ENCODE measurements at places on chromosomes 4 and X.

- H3K4me1 ChIP-seq: no peaks in the 10 kb centered on the region
- no peak for DNase-seq
- no peak overlapping the region for H3K4me3 ChIP-seq
- H3K27me3 ChIP-seq: no peaks in the 10 kb centered on the region
- peaks cover 1% of the 10 kb centered on the region for H3K36me3 ChIP-seq
Observed at GRCh38 chr4:70452946-70453345, 19.1 kb upstream of the MUC7 start.

DNA sequence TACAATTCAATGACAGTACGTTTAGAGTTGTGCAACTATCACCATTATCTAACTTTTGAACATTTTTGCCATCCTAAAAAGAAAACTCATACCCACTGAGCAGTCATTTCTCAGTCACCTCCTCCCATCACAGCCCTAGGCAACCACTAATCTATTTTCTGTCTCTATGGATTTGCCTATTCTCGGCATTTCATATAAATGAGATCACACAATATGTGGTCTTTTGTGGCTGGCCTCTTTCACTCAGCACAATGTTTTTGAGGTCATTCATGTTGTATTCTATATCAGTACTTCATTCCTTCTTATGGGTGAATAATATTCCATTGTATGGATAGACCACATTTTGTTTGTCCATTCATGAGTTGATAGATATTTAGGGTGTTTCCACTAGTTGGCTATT lies 103.0 kb downstream of the PPEF1 start:
- H3K4me1 ChIP-seq: no peaks in the 10 kb centered on the region
- no peak overlapping the region for H3K4me3 ChIP-seq
- H3K27me3 ChIP-seq: no peaks in the 10 kb centered on the region
- H3K27ac ChIP-seq: no peak overlapping the region
- no peak for DNase-seq

GRCh38 chr4:55512922-55513571 lies 33.7 kb downstream of the CLOCK start:
- H3K36me3 ChIP-seq: peaks cover 13% of the 10 kb centered on the region
- no peak overlapping the region for H3K27ac ChIP-seq
- no peaks in the 10 kb centered on the region for H3K27me3 ChIP-seq

GRCh38 chr4:146051728-146052391 lies 113.2 kb upstream of the ZNF827 start:
- H3K4me1 ChIP-seq: peaks cover 9% of the 10 kb centered on the region
- peaks cover 5% of the 10 kb centered on the region for H3K27me3 ChIP-seq
- no peak overlapping the region for H3K4me3 ChIP-seq
- no peaks in the 10 kb centered on the region for H3K36me3 ChIP-seq
- no peak overlapping the region for H3K27ac ChIP-seq

DNA sequence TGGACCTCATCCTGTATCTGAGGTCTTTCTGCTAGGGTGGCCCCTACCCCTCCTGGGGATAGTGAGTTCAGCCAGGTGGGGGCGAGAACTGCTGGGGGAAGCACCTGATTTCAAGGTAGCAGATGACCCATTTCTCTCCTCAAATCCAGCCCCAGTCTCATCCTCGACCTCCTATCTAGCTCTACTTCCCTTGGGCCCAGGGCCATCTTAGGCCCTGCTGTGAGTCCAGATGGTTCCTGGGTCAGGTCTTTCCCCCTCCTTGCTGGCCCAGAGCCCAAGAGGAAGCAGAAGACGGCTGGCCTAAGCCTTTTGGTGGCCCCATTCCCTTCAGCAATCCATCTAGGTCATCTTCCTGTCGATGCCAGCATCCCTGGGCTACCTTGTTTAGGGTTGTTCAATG lies 3.3 kb downstream of the CDK16 start:
- H3K4me1 ChIP-seq: peaks cover 28% of the 10 kb centered on the region
- H3K27me3 ChIP-seq: no peaks in the 10 kb centered on the region

- H3K4me1 ChIP-seq: peaks cover 9% of the 10 kb centered on the region
- no peak for DNase-seq
- no peaks in the 10 kb centered on the region for H3K36me3 ChIP-seq
- no peaks in the 10 kb centered on the region for H3K27me3 ChIP-seq
Observed at GRCh38 chrX:55144697-55145096, 55.9 kb downstream of the PAGE2 start.

DNA sequence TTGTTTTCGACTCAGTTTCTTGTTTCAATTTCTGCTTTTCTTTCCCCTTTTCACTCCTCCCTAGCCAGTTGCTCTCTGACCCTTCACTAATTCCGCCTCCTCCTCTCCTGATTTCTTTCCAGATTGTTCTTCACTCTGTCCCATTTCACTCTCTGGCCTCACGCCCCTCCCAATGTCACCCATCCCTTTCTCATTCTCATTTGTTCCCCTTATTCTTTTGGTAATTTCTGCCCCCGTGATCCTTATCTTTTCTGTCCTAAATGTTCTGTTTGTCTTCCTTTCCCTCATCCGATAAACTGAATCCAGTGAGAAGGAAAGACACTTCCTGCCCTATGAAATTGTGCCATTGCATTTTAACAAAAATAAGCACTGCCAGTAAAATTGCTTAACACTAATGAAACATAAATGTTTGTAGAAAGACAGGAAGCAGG lies 94.5 kb upstream of the RASGEF1B start:
- no peak overlapping the region for H3K27ac ChIP-seq
- DNase-seq: no peak
- no peaks in the 10 kb centered on the region for H3K27me3 ChIP-seq
- H3K4me1 ChIP-seq: peaks cover 11% of the 10 kb centered on the region

- H3K36me3 ChIP-seq: no peaks in the 10 kb centered on the region
- H3K27ac ChIP-seq: no peak overlapping the region
- no peak overlapping the region for H3K4me3 ChIP-seq
- peaks cover 21% of the 10 kb centered on the region for H3K4me1 ChIP-seq
- DNase-seq: no peak
Observed at GRCh38 chr4:18197467-18197866, 175.9 kb upstream of the LCORL start.

GRCh38 chr4:40952672-40953071 lies 202.9 kb downstream of the NSUN7 start:
- no peak overlapping the region for H3K4me3 ChIP-seq
- H3K4me1 ChIP-seq: peaks cover 7% of the 10 kb centered on the region
- H3K36me3 ChIP-seq: no peaks in the 10 kb centered on the region

- H3K36me3 ChIP-seq: no peaks in the 10 kb centered on the region
- H3K27me3 ChIP-seq: no peaks in the 10 kb centered on the region
- no peak for DNase-seq
Observed at GRCh38 chrX:40201329-40201885, 103.6 kb upstream of the BCOR start.

GRCh38 chr4:6017800-6018199 lies 431 bp downstream of the C4orf50 start:
- DNase-seq: no peak
- H3K4me3 ChIP-seq: no peak overlapping the region
- peaks cover 1% of the 10 kb centered on the region for H3K4me1 ChIP-seq
- H3K27ac ChIP-seq: no peak overlapping the region
- peaks cover 48% of the 10 kb centered on the region for H3K27me3 ChIP-seq
- no peaks in the 10 kb centered on the region for H3K36me3 ChIP-seq

- DNase-seq: no peak
- H3K4me3 ChIP-seq: no peak overlapping the region
- H3K27ac ChIP-seq: peak overlapping the region; percentile 35
- peaks cover 2% of the 10 kb centered on the region for H3K27me3 ChIP-seq
Observed at GRCh38 chrX:9745417-9746115, 20.1 kb downstream of the GPR143 start.

DNA sequence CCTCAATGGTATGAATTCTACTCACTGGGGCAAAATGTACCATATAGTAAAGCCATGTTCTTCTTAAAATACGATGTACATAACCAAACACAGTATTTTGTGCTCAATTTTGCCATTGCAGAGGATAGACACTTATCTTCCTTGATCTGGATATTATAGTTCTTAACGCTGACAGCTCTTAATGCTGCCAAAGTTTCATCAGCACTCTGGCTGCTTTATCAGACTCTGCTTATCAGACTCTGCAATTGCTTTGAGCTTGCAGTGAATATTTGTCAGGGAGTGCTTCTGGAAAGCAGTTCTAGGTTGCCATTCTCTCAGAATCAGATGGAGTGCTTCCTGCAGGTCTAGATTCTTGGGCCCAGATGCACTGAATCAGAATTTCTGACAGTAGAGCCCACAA lies 863.1 kb downstream of the CCSER1 start:
- H3K4me1 ChIP-seq: peaks cover 29% of the 10 kb centered on the region
- DNase-seq: no peak
- no peak overlapping the region for H3K4me3 ChIP-seq
- no peak overlapping the region for H3K27ac ChIP-seq
- no peaks in the 10 kb centered on the region for H3K36me3 ChIP-seq

DNA sequence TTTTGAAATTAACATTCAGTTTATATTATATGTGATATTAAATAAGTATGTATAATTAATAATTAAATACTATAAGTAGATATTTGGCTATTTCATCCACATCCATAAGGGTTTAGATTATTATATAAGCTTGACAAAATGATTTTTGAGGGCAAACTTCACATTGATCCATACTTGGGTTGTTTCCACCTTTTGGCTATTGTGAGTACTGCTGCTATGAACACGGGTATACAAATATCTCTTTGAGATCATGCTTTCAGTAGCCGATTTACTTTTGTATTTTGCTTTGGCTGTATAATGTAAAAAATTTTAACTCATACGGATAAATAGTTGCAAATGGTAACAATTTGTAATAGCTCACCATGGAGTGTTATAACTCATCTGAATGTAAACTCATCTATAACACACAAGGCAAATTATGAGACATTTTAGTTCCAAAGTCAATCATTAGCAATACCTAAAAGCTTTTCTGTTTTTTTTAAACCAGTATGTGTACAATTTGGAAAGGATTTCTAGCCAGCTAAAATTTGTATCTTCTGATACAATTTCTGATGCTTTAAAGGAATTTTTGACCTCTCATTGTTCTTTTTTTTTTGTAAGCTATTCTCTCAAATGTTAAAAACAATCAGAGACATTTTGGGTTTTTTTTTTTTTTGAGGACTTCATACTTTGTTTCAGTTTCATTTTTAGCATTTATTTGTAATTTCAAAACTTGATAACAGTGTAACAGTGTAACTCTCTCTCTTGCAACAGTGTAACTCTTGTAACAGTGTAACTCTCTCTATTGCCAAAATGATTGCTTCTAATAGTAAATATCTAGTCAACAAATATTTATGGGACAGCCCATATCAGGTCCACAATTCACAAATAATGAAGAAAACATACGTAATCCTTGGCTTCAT lies 51.8 kb upstream of the ARX start:
- H3K36me3 ChIP-seq: no peaks in the 10 kb centered on the region
- H3K4me1 ChIP-seq: no peaks in the 10 kb centered on the region
- H3K27ac ChIP-seq: no peak overlapping the region
- no peak for DNase-seq
- H3K4me3 ChIP-seq: no peak overlapping the region

DNA sequence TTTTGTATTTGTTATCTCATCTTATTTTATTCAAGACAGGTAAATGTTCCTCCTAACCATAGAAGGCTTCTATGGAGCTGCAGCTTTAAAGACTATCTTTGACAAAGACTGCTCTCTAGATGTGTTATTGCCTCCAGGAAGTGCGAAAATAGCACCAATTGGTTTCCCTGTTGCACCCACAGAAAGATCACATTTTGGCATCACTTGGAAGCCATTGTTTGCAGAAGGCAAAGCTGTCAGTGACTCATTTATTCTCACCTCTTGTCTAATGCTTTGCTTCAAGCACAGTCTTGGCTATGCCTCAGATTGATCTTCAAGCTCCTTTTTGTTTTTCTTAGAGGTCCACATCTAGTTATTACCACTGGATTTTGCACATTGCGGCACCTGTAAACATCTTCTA lies 150.3 kb downstream of the PCDH7 start:
- H3K4me1 ChIP-seq: peaks cover 23% of the 10 kb centered on the region
- H3K4me3 ChIP-seq: no peak overlapping the region
- no peak overlapping the region for H3K27ac ChIP-seq
- no peaks in the 10 kb centered on the region for H3K27me3 ChIP-seq

GRCh38 chr4:22339491-22339890 lies 176.4 kb downstream of the ADGRA3 start:
- H3K4me1 ChIP-seq: peaks cover 4% of the 10 kb centered on the region
- H3K4me3 ChIP-seq: no peak overlapping the region
- H3K27ac ChIP-seq: no peak overlapping the region
- H3K27me3 ChIP-seq: no peaks in the 10 kb centered on the region

DNA sequence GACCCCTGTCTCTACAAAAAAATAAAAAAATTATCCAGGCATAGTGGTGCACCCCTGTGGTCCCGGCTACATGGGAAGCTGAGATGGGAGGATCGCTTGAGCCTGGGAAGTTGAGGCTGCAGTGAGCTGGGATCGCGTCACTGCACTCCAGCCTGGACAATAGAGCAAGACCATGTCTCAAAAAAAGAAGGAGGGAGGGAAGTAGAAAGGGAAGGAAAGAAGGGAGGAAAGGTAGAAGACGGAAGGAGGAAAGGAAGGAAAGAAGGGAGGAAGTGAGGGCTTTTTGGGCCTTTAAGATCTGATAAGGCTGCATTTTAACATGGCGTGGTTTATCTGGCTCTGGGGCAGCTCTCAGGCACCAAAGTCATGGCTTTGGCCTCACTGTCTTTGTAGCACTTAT lies 10.4 kb downstream of the PDK3 start:
- no peak overlapping the region for H3K27ac ChIP-seq
- peaks cover 21% of the 10 kb centered on the region for H3K4me1 ChIP-seq
- no peak overlapping the region for H3K4me3 ChIP-seq

DNA sequence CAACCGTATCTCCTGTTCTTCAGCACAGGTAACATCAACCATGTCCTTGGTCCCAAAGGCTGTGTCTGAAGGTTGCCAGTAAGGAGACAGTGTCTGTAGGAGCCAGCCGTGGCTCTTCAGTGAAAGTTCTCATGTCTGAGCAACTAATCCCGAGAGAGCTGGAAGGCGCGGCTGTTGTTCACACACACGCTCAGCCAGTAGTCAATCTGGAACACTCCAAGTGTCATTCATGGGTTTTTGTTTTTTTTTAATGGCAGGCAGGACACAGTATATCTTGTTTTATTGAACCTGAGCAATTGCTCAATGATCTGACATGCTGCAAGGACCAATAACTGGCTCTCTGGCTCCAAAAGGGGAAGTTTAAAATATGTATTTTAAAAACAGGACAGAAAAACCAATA lies 48.4 kb upstream of the MAP3K15 start:
- H3K27ac ChIP-seq: no peak overlapping the region
- no peaks in the 10 kb centered on the region for H3K27me3 ChIP-seq
- H3K4me1 ChIP-seq: peaks cover 6% of the 10 kb centered on the region
- peaks cover 5% of the 10 kb centered on the region for H3K36me3 ChIP-seq
- no peak overlapping the region for H3K4me3 ChIP-seq

- no peak overlapping the region for H3K4me3 ChIP-seq
- no peak overlapping the region for H3K27ac ChIP-seq
- H3K36me3 ChIP-seq: peaks cover 46% of the 10 kb centered on the region
- DNase-seq: no peak
Observed at GRCh38 chr4:76160355-76160754, 12.2 kb upstream of the NUP54 start.

Measured in mesothelial cell of epicardium (in vitro differentiated cells).